ENCODE measurements at places on chromosomes 4 and X.

DNA sequence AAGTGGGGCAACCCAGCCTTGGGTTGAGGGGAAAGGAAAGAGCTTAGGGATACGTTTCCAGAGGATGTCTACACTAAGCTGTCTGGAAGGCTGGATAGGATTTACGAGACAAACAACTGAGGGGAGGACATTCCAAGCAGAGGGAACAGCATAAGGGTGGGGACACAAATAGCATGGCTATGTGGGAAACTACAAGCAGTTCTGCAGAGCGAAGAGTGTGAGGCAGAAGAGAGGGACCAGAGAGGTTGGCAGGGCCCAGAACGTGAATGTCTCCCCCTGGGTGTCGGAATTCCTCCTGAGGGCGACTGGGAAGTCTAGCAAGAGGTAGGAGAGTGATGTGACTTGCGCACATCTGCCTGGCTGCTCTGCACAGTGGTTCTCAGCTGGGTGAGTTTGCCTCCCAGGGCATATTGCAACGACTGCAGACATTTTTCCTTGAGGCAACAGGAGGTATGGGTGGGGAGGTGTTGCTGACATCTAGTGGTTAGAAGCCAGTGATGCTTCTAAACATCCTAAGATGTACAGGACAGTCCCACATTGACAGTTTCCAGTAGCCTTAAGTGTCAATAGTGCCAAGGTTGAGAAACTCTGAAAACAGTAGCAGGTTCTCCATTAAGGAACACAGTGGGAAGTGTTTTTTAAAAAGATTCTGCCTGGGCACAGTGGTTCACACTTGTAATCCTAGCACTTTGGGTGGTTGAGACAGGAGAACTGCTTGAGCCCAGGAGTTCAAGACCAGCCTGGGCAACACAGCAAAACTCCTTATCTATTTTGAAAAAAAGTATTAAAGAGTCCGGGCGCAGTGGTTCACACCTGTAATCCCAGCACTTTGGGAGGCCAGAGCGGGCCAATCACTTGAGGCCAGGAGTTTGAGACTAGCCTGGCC is 9.2 kb downstream of the NDUFA1 start:
- DNase-seq: no peak

DNA sequence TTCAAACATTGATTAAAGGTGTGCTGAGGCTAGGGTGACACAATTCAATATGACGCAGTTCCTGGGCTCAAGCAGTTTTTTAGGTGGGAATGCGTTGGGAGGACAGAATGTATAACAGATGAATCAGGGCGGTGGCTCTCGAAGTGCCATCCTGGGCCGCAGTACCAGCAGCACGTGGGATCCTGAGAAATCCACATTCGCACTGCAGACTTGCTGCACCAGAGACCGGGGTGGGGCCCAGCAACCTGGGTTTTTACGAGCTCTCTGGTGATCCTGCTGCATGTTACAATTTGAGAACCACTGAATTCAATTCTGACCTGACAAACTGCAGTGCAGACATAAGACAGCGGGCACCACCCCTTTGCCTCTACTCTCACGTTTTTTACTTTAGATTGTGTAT is 30.4 kb downstream of the FAM149A start:
- DNase-seq: no peak

GRCh38 chr4:821181-821591 is 4.7 kb downstream of the CPLX1 start:
- no peak for DNase-seq

- no peak for DNase-seq
Measured at GRCh38 chr4:58261526-58261925, 1151.3 kb upstream of the IGFBP7 start.

- DNase-seq: no peak
Measured at GRCh38 chr4:100826067-100826466, 308.2 kb upstream of the EMCN start.

DNA sequence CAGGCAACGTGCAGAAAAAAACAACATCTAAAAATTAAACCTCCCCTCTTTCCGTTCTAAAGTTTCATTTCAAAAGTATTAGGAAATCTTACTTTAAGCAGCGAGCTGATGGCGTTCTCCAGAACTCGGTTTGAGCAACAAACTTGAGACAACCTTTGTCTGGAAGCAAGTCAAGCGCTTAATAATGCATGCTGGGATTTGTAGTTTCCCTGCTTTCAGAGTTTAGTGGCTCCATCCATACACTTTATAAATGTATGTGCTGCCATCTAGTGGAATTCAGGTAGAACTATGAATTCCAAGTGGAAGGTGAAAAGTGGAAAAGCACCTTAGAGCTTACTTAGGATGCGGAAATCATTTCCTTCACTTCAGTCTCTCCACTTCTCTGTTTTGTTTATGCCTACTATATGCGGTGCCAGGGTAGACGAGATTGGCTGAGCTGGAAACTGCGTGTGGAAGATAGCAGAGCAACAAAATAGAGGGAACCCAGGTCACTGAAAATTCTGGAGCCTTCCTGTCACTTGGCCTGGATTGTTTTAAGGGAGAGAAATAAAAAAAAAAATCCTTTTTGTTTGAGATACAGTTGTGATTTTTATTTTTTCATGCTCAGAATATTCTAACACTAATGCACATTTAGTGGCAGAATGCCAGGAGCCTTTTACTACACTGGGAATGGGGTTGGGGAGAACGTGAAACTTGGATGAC is at the start of gene BDH2:
TSS of gene BDH2 (minus strand) at position 144 of the 702 bp plus-strand sequence. CDS start 3,580 bp downstream, outside the sequence.
- peak; percentile 27 for DNase-seq

DNA sequence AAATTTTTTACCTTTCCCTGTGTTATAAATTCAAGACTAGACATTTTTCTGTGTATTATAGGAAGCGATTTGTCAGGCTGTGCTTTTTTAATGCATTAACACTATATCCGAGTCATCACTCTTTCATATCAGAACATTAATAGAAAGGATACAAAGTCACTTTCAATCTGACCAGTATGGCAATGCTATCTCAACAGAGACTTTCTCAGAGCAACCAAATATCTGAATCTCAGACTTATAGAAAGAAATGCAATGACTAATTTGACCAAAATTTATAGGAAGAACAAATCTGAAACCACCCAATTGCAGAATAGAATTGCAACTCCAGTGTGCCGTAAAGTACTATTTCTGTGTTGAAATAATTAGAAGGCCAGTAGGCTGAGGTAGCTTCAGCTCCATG is 473 bp upstream of the TKTL2 start:
- no peak for DNase-seq

DNA sequence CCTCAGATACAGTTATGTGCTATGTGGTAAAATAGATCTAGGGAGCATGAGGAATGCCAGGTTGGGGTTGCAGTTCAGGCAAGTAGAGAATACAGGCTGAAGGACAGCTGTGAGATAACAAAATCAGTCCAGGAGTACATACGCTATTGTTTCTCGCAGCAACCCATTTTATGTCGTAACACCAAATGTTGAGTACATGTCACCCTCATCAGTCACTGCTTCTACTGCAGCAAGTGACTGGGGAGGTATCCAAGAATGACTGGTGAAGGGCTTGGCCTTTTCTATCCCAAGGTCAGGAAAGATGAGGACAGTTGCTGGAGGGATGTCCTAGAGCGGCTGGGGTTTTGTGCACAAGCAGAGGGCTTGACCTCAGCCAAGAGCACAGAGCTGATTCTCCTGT is 172.1 kb downstream of the CBR4 start:
- no peak for DNase-seq

- DNase-seq: no peak
Measured at GRCh38 chrX:125248931-125249330, 70.7 kb upstream of the TEX13C start.

- DNase-seq: no peak
Measured at GRCh38 chr4:7416745-7417432, 17.8 kb downstream of the PSAPL1 start.

- no peak for DNase-seq
Measured at GRCh38 chr4:76544725-76545124, 109.7 kb downstream of the SHROOM3 start.

DNA sequence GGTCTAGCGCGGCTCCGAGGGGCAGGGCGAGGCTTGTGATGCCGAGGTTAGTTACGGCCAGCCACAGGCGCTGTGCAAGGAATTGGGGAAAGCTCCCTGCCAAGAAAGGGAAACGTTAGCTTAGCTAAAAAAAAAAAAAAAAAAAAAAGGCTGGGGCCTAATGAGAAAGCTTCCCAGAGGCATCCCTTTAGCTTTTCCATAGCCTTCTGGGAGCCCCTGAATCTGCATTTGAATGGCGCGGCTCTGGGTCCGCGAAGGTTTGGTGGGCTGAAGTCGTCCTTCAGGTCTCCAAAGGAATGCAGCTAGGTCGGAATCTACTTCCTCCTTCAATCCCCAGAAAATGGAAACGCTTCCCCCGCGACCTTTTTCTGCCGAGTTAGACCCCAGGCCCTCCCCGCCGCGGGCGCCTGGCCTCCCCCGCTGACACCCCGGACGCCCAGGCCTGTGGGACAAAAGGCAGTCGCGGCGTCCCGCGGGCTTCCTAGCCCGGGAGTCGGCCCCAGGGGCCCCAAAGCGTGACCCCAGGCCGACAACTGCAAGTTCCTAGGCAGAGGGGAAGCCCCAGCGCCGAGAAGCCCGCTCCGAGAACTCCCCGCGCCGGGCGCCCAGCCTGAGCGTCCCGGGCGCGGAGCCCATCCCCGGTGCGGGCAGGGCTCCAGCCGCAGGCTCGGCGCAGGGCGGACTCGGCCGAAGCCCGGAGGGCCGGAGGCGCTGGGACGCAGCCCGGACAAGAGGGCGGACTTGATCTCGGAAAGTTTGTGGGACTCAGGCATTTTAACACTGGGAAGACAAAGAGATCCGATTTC is 605 bp upstream of the FAT1 start:
- no peak for DNase-seq

DNA sequence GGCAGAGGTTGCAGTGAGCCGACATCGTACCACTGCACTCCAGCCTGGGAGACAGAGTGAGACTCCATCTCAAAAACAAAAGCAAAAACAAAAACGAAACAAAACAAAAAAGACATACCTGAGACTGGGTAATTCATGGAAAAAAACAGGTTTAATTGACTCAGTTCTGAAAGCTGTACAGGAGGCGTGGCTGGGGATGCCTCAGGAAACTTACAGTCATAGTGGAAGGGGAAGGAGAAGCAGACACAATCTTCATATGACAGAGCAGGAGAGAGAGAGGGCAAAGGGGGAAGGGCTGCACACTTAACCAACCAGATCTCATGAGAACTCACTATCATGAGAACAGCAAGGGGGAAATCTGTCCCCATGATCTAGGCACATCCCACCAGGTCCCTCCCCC is 229.5 kb downstream of the STK32B start:
- no peak for DNase-seq

GRCh38 chr4:165905405-165906027 is 32.5 kb downstream of the TLL1 start:
- DNase-seq: no peak

DNA sequence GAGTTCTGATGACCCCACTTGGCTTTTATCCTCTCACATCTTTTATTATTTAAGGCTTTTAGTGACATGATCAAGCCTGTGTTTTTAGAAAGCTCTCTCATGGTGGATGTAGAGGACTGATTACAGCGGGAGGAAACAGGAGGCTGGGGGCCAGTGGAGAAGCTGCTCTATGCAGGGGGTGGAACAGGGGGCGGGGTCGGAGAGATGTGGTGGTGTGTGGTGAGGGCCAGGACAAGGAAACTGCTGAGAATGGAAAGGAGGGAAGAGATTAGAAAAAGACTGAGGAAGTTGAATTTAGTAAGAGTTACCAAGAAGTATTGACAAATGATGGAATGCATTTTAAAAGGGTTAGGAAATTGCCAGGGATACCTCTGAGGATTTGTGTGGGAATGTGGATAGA is 292.2 kb downstream of the ZIC3 start:
- no peak for DNase-seq
